ENCODE measurements at places on chromosomes 16 and 17.

GRCh38 chr16:66689282-66689681 is 7.3 kb downstream of the CMTM4 start:
- no peak for DNase-seq

- DNase-seq: peak; percentile 13
Observed at GRCh38 chr17:58352596-58353388, 791 bp upstream of the SUPT4H1 start.

- peak; percentile 75 for DNase-seq
Observed at GRCh38 chr17:74280093-74280513, 6.1 kb downstream of the DNAI2 start.

GRCh38 chr16:10598157-10598556 is 17.8 kb upstream of the EMP2 start:
- DNase-seq: no peak

DNA sequence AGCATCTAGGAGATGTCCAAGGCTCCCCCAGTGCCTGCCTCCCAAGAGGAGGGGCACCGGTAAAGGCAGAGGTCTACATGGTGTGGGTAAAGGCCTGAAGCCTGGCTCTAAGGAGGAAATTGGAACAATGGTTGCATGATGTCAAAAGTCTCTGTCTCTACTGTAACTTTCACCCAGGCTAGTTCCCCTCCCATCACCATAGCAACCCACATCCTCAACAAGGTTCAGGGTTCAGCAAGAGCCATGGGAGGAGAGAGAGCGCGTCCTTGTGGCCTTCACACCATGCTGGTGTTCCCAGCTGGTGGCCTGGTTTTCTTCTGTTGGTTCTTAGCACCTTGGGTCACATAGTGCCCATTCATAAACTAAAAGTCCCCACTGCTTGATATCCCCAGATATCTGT is 196.7 kb upstream of the CDH5 start:
- no peak for DNase-seq

DNA sequence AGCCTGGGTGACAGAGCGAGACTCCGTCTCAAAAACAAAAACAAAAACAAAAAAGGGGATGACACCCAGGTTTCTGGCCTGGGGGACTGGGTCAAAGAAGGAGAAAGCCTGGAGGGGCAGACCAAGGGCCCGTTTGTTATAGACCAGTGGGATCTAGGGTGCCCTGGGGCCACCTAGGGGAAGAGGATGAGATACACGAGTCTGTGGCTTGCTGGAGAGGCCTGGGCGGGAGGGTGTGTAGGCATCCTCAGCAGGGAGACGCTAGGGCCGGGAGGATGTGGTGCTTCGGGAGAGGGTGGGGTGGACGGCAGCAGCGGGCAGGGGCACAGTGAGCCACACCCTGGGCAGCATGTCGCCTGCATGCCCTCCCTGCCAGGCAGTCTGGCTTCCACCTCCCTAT is 17.1 kb upstream of the CRK start:
- DNase-seq: no peak

DNA sequence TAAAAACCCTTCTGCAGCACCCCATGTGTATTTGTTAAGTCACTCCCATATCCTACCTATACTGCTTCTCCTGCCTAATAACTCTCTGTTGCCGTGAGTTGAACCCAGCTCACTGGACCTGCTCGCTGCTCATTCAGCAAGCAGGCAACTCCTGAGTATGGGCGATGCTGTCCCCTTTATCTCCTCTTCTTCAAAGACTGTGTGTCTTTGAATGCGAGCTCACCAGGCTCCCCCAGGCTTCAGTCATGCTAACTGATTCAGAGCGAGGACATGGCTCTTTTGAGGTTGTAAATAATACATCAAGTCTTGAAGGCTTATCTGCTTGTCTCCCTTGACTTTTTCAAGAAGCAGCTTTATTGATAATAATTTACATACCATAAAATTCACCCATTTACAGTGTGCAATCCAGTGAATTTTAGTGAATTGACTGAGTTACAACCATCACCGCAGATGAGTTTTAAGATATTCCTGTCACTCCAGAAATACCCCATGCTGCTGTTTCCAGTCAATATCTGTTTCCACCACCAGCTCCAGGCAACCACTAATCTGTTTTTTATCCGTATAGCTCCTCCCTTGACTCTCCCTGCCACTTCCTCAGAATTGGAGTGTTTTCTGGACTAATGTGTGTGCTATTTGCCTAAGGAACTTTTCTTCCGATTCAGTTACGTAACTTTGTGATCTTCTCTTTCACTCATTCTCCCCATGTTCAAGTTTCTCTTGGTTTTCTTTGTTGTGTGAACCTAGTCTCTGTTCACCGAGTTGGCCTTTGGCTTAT is 132.2 kb downstream of the SPECC1 start:
- no peak for DNase-seq

- DNase-seq: peak; percentile 45
Observed at GRCh38 chr17:29111816-29112499, 68.2 kb downstream of the MYO18A start.

- DNase-seq: peak; percentile 89
Observed at GRCh38 chr17:5049314-5049841, 14.2 kb upstream of the SLC52A1 start.

DNA sequence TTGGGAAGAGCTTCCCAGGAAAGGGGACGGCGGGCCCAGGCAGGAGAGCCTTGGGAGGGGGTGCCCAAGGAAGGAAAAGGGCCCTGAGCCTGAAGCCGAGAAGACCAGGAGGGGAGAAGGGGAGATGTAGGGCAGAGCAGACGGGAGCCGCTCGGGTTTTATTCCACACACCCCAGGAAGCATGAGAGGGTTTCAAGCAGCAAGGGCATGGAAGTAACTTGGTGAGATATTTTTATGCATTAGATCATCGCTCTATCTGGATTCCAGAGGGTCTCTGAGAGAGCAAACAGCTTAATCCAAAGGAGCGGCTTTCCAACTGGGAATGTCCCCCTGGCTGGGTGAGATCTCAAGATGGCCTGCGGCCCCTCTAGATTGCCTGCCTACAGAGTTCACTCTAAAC is 171.0 kb downstream of the IRX3 start:
- DNase-seq: no peak

GRCh38 chr16:84036982-84037425 is 5.6 kb downstream of the SLC38A8 start:
- DNase-seq: no peak

GRCh38 chr17:56142325-56142724 is 10.9 kb upstream of the ANKFN1 start:
- DNase-seq: no peak

DNA sequence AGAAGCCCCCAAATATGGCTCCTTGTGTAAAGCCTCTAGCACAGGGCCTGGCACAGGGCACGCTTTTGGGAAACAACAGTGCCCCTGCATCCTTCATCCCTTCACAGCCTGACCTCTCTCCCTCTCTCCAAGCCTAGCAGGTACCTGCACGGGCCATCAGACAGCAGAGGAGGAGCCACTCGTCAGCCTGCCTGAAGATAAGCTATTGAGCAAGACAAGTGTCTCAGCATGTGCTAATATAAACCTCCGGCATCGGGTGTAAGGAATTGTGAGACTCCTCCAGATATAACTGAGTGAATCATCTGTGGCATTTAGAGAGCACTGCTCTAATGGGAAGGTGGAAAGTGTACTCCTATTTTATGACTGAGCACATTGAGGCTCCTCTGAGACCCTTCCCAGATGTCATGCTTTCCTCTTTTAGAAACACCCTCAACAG is 38.3 kb downstream of the TBX4 start:
- DNase-seq: no peak

GRCh38 chr17:31411707-31412285 is 20.3 kb downstream of the RAB11FIP4 start:
- no peak for DNase-seq
